ENCODE measurements at places on chromosomes 1 and 21. TPM values are rescaled to one million over a fixed set of nuclear protein-coding genes. Genes with fewer than 3 reads are reported as not detected.

Gene CA6
- total RNA-seq, result not detected

Gene CYP2J2
- 6.1 TPM for total RNA-seq

Gene AMY2A
- total RNA-seq, result not detected

Gene EPHB2
- 55.5 TPM for total RNA-seq

Gene PTPRU
- 18.3 TPM for total RNA-seq

DNA sequence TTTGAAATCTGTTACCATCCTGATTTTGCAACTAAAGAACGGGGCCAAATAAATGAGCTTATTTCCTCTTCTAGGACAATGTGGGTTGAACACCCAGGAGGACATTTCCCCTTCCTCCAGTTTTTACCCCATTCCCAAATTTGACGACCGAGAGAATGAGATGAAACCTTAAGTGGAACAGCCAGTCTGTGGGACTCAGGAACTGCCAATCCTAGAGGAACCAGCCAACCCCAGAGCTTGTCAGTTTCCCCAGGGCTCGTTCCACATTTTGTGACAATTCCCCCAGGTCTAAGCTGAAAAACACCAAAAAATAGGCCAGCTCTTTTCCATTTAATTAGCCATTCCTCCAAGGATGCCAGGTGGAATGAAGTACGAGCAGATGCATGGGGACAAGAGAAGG lies 21.3 kb upstream of the MAPKAPK2 start:
- DNase-seq, result no peak

DNA sequence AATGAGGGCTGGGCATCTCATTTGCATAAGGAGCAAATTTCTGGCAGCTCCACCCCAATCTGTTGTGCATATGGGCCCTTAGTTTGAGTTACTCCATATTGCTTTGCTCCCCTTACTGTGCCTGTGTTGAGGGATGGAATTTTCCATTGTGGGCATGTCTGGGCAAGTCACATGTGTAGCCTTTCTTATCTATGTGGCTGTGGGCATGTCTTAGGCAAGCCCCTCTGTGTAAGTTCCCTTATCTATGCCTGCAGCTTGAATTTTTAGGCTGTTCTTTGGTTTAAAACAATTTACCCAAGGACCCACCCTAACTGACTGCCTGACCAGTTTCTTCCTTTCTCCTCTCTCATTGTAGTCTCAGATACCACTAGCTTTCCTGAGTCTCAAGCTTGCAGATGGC lies 405.7 kb upstream of the NCAM2 start:
- DNase-seq, result no peak

- DNase-seq, result peak; percentile 91
Measured at GRCh38 chr1:98086796-98087441, 166.1 kb upstream of the DPYD start.

DNA sequence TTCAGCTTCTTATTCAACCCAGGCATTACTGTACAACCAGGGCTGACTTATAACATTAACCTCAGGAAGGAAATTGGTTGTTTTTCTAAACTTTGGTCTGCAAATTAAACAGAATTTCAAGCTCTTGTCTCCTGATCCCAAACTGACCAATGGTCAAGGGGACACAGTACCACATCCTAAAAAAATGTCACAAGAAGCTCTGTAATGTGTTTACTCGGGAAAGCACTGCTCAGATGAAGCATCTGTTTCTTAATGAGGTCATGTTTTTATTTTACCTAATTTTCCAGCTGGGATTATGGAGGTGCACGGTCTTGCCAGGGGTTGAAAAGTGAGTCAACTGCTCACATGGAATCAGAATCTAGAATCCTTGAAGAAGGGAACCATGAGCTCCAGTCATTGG lies 18.7 kb downstream of the ADAMTS5 start:
- DNase-seq, result peak; percentile 70

GRCh38 chr1:227558732-227559262 lies 4.6 kb upstream of the ZNF678 start:
- no peak for DNase-seq

- no peak for DNase-seq
Measured at GRCh38 chr1:22071511-22071910, 19.0 kb downstream of the CDC42 start.
